Stimulated activated CD8-positive, alpha-beta memory T cell treated with anti-CD3 and anti-CD28 coated beads, Interleukin-7, amount 100 ng/mL, for 1 hour (primary cell): ENCODE measurements at places on chromosomes 6 and 20.

GRCh38 chr6:84582997-84583396 lies 181.4 kb downstream of the TBX18 start:
- DNase-seq, result no peak

DNA sequence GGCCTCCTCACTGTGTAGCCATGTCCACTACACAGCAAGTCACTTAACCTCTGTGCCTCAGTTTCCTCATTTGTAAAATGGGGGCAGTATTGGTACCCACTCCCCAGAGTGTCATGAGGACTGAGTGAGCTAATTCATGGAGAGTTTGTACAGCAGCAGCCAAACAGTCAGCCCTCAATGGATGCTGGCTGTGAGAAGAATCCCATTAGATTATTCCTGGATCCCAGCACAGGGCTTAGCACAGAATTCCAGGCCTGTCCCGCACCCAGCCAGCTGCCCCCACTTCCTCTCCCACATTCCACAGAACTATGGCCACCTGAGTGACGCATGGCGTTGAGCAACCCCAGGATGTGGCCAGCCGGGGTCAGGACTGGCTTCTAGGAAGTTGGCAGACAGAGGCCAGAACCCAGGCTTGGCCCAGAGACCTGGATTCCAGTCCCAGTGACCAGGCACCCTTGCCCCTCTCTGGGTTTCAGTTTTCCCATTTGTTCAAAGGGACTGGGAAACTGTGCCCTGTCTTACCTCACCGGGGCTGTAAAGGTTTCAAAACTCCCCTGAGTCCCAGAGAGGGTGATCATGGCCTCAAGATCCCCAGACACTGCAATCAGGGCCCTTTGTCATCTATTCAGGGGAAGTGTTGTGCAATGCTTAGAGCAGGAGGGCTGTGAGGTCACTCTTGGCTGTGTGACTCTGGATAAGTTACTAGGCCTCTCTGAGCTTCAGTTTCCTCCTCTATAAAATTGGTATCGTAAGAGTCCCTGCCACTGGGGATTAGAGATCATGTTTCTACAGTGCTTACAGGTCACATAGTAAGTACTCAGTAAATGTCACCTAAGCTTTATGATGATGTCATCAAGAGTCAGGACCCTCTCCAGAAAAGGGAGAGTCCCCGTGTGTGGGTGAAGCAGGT lies 3.0 kb upstream of the TGM2 start:
- DNase-seq, result no peak

DNA sequence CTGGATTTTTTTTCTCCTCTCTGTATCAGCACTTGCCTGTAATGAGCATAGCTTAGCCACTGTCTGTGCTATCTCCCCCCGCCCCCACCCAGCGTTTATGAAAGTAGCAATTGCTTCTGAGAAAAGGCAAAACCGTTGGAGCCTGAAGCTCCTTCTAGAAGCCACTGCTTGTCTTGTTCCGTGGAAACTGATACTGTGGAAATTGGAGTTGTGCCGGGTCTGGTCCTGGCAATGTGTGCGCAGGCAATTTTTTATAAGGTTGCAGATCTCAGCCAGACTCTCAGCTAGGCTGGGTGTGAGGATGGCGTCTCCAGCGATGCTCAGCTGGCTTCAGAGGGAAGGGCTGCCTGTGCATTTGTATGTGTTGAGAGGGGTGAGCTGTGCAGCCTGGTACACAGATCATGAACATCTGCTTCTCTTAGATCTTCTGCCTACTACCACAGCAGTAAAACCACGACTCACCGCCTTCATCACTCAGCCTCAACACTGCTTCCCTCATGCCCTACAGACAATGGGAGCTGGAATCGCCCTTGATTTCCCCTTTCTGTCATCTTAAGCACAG lies 72.4 kb upstream of the GTSF1L start:
- no peak for DNase-seq

GRCh38 chr6:13667655-13668054 lies 44.0 kb downstream of the RANBP9 start:
- no peak for DNase-seq

GRCh38 chr6:72363844-72364740 lies 257.8 kb upstream of the KCNQ5 start:
- no peak for DNase-seq

- no peak for DNase-seq
These were observed 5.9 kb downstream of the ZSCAN31 start for GRCh38 chr6:28330041-28330440.

- no peak for DNase-seq
These were observed 37.5 kb upstream of the FRMD1 start for GRCh38 chr6:168116438-168116974.

- DNase-seq, result no peak
These were observed 11.6 kb downstream of the GPR31 start for GRCh38 chr6:167146135-167146534.

- DNase-seq, result no peak
These were observed 256.7 kb downstream of the ZNF217 start for GRCh38 chr20:53336892-53337291.

- no peak for DNase-seq
These were observed 32.3 kb upstream of the RNF24 start for GRCh38 chr20:4047614-4048013.

DNA sequence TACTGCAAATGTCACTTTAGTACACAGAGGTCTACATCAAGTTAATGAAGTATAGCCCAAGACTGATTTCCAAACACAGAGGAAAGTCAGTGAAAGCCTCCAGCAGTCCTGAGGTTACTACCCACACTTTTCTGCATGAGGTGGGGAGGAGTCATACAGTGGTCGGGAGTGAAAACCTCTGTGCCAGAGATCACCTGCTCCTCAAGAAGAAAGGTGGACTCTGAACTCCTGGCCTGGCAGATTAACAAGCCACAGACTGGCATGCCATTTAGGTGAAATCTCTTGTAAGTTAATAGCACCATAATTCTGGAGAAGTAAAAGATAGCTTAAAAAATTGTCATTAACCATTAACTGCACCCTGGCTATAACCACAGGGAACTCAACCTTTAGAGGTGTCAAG lies 125.0 kb upstream of the LAMP5 start:
- no peak for DNase-seq

GRCh38 chr20:4488407-4489339 lies 233.0 kb upstream of the PRND start:
- DNase-seq, result no peak
